ENCODE measurements at places on chromosomes 6 and 20.

GRCh38 chr6:21748343-21749056 is 154.9 kb downstream of the SOX4 start:
- DNase-seq = peak; percentile 49

- DNase-seq = no peak
Measured at GRCh38 chr6:31763619-31763940, 1.1 kb downstream of the SAPCD1 start.

DNA sequence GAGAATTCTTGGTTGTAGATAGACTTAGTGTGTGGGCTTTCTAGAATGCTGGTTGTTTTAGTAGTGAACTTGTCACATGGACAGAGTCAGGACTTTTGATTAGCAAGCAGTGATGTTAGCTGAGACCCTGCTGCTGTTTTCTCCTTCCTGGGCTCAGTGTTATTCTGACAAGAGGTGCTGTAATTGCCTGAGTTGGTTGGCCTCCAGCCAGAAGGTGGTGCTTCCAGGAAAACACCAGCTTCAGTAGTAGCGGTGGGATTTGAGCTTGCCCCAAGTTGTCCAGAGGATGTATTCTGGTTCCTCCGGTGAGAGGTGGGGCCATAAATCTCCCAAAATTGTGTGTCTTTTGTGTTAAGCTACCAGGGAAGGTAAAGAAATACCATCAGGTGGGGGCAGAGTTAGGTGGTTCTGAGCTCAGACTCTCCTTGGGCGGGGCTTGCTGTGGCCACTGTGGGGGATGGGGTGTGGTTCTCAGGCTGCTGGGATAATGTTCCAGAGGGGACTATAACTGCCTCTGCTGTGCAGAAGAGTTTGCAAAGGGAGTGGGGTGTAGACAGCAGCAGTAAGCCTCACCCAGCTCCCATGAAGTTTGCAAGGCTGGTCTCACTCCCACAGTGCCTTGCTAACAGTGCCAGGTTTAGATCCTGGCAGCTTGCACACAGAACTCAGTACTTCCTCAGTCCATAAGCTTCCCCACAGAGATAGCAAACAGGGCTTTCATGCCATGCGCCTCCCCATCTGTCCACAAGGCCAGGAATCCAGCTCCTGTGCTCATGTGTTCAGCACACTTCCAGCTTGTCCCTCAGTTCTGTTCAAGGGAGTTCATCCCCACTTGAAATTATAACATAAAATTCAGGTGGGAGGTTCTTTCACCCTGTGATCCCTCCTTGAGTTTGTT is 278.4 kb upstream of the PTCHD4 start:
- no peak for DNase-seq

- DNase-seq = no peak
Measured at GRCh38 chr6:154277629-154278017, 79.0 kb downstream of the IPCEF1 start.

- no peak for DNase-seq
Measured at GRCh38 chr6:30542915-30543314, 13.4 kb downstream of the GNL1 start.

DNA sequence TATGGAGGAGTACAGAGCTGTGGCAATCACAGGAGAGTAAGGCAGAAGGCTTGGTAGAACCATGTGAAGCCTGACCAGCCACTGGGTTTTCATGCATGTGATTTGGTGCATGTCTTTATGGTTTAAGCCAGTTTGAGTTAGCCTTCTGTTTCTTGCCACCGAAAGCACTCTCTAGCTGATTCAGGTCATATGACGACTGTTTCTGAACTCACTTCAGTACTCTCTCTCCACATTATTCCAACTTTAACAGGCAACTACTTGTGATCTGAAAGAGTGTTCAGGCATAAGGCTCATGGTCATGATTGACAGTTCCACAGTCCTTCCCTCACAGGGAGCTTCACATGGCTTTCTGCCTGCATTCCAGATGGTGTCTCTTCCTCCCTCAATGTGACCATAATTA is 63.3 kb upstream of the TAB2 start:
- DNase-seq = no peak

DNA sequence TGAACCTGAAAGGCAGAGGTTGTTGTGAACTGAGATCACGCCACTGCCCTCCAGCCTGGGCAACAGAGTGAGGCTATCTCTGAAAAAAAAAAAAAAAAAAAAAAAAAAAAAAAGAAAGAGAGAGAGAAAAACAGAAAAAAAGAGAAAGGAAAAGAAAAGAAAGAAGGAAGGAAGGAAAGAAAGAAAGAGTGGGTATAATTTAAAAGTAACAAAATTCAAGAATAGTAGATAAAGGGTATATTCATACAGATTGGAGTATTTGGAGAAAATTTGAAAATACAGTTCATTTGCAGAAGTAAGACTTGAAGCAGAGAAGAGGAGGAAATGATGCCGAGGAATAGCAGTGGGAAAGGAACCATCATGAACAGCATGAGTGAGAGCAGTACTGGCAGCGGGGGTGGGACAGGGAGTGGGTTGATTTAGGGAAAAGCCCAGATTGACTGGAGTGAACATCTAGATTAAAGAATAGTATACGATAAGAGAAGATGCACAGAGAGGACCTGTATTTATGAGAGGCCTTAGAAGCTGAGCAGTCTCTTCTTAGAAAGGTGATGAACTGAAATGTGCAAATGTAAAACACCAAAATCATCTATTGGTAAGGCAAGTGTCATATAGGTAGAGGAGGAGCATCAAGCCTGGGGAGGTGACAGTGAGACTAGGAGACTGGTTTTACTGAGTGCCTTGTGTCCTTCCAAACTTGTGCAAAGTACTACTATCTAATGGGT is 17.8 kb upstream of the HLA-DRB1 start:
- no peak for DNase-seq

- no peak for DNase-seq
Measured at GRCh38 chr6:92297101-92297500, 1122.3 kb downstream of the EPHA7 start.

GRCh38 chr20:61436667-61437279 is 184.7 kb downstream of the CDH4 start:
- DNase-seq = no peak

DNA sequence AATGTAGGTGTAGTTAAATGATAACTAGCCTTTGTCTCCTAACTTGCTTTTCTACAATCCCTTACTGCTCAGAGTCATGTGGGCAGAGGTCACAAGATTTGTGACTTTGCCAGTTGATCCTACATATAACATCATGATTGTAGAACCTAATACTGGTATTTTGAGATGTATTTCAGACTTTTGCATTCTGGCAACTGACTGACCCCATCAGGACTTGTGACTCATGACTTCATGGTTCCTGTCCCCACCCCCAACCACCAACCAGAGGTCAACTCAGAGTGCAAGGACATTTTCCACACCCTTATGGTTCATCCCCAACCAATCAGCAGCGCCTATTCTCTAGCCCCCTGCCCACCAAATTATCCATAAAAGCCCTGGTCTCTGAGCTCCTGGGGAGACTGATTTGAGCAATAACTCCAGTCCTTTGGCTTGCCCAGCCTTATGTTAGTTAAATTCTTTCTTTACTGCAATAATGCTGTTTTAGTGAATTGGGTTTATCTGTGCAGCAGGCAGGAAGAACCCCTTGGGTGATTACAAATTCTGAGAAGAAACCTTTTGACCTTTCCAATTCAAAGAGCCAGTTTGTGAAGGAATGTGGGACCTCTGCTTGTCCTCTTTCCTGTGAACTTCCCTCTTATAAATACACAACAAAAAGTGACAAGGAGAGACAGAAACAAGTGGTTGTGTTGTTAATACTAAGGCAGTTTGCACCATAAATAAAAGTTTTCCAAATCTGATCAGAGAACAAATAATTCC is 588.7 kb downstream of the UTRN start:
- no peak for DNase-seq

DNA sequence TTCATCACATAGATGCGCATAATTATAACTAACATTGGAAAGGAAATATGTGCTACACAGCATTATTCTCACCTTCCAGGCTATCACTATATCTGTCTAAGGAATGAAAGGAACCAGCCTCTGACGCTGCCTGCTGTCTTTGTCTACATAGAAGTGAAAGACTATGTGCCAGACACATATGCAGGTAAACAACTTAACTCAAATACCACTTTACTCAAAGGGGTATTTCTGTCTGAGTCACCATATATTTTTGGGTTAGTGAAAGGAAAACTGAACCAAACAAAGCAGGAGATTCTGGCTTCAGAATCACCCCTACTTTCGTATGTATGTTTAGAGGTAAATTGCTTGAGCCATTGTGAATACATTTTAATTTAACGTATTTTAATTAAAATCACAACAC is 328.6 kb upstream of the PLCB4 start:
- DNase-seq = no peak

DNA sequence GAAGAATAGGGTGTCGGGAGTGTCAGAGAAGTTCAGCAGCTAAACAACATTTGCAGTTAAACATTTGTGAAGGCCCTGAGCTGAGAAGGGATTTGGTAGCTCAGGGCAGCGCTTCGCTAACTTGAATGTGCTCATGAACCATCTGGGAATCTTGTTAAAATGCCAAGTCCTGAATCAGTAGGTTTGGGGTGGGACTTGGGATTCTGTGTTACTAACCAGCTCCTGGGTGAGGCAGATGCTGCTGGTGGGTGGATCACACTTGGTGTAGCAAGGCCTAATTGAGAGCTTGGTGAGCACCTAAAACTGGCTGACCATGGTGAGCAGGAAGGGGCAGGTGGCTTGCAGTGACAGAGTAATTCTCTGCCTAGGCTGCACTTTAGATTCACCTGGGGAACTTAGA is 5.9 kb downstream of the PTPRA start:
- no peak for DNase-seq

GRCh38 chr6:87151471-87151780 is 3.9 kb upstream of the ZNF292 start:
- peak; percentile 49 for DNase-seq

GRCh38 chr6:169990095-169991030 is 238.9 kb downstream of the ERMARD start:
- no peak for DNase-seq

- no peak for DNase-seq
Measured at GRCh38 chr6:40848868-40849514, 190.0 kb downstream of the UNC5CL start.

- no peak for DNase-seq
Measured at GRCh38 chr6:9799582-9799981, 615.3 kb downstream of the TFAP2A start.

DNA sequence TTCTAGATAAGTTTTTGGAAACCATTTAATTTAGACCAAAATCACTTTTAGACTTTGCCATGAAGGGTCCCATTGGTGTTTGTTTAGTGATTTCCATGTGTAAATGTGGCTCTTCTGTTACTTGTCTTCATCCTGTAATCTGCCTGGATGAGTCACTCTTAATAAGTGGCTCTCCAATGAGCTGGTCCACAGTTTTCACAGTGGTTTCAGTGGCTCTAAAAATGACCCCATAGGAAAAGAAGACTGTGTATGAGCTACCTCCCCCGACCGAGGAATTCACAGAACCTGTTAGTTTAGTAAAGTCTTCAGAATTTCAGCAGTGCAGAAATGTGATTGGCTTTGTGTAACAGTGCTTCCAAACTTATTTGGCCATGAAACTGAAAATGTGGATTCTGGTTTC is 492.0 kb upstream of the MARCKS start:
- DNase-seq = no peak
